ENCODE measurements at places on chromosomes 5 and 9.

DNA sequence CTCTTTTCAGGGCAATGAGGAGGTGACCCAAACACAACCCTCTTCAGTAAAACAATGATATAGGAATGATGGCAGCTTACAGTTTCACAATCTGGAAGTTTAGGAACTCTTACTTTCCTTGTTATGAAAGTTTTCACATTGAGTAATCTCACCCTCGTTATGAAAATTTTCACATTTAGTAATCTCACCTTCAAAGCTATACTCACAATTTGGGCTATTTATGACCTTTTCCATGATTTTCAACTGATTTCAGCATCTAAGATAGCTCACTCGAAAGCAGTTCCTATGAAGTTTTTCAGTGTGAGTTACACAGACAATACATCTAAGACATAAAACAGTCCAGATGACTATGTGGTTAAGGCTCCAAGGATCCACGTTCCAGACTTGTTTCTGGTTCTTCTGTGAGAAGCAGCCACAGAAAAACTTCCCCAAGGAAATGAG lies 57.1 kb downstream of the FOXD1 start:
- DNase-seq = no peak

DNA sequence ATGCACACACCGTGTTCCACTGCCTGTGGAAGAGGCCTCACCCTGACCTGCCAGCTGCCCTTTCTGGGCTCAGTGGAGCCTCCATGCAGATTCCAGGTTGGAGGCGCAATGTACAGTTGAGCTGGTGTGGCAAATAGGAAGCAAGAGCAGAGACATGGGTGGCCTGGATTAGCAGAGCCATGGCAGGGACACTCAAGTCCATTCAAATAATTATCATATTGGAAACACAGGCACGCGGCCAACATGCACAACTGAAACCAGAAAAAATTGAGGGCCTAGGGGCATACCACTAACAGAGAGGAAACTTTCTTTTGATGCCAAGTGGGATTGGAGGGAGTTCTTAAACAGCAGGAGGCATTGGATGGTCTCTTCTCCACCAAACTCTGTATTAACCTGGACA lies 35.8 kb downstream of the OTULINL start:
- no peak for DNase-seq

DNA sequence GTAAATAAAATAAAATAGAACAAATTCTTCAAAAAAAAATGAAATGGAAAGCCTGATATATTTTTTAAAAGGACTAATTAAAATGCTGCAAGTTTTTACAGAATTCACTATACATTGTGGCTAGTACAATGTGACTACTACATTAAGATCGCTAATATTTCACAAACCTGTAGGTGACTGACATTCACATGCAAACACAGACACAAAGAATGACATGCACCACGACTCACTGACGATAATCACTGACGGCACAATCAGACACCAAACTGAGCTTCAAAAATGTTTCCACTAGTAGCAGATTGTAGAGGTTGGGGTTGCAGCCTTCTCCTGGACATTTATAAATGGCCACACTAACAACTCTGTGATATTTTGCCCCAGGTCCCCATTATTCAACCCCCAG lies 637.7 kb upstream of the DMAC1 start:
- no peak for DNase-seq

DNA sequence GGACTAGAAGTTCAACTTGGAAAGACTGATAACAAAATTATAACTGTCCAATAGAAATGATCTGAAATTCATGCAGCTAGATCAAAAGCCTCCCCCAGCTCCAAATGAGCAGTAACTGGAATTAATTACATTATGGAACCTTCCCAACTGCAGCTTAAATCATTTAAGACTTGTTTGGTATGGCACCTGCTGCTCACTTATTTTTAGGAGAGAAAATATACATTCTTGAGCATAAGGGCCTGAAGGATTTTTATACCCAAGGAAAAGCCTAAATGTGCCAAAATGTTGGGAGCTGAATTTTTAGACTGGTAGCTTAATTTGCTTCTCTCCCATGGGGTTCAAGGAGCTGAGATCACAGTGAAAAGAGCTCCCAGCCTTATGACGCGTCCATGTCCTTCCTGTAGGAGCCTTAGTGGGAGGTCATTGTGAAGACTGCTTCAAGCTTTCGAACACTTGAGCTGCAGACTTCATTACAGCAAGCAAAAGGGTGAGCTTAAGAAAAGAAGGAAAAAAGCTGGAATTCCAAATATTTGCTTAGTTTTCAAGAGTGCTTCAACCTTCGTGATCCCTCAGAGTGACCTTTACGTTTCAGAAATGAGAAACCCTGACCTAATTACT lies 276.0 kb downstream of the DMAC1 start:
- no peak for DNase-seq

GRCh38 chr9:127806871-127807270 lies 4.2 kb downstream of the FPGS start:
- DNase-seq = no peak

GRCh38 chr5:100249211-100249883 lies 285.8 kb upstream of the FAM174A start:
- DNase-seq = no peak

GRCh38 chr5:147880487-147880886 lies 2.0 kb downstream of the SCGB3A2 start:
- DNase-seq = no peak

GRCh38 chr9:33133186-33133585 lies 34.0 kb downstream of the B4GALT1 start:
- DNase-seq = no peak

DNA sequence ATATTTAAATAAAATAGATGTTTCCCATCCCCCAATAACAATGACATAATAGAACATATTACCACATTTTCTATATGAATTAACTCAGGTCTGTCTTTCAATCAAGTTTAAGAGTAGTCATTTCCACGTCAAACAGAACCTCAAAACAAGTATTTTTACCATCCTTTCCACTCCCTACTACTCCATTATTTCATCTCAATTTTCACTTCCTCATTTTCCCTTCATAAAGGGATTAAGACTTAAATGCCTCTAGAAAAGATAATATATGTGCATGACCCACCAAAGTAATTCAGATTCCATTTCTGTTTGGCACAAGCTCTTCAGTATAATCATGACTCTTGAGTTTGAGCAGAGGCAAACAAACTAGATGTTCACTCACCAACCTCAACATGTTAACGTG lies 40.4 kb downstream of the ELOVL7 start:
- DNase-seq = no peak

DNA sequence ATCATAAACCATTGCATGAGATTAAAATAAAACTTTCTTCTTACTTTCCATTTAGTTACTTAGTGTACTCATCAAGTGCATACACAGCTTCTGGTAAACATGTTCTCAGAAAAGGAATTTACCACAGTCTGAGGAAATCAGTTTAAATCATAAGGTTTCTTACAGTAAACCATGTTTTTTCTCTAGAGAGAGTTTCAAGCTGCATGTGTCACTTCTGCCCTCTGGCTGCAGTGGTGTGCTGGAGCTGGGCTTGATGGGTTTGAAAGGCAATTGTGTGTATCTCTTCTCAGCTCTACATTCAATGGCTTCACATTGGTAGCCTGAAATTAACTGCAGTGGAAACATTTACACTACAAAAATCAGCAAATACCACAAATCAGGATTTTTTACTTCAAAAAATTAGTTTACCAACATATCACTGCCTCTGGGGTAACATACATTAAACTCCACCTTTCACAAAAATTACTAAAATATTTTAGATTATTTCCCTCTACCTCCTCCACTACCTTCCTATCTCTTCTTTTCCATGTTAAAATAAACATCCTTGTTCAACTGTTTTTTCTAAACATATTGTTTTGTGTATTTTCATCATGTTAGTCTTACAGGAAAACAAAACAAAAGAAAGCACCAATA lies 414.3 kb downstream of the ANXA1 start:
- DNase-seq = peak; percentile 83

GRCh38 chr9:4792054-4792571 lies 631 bp upstream of the RCL1 start:
- no peak for DNase-seq

DNA sequence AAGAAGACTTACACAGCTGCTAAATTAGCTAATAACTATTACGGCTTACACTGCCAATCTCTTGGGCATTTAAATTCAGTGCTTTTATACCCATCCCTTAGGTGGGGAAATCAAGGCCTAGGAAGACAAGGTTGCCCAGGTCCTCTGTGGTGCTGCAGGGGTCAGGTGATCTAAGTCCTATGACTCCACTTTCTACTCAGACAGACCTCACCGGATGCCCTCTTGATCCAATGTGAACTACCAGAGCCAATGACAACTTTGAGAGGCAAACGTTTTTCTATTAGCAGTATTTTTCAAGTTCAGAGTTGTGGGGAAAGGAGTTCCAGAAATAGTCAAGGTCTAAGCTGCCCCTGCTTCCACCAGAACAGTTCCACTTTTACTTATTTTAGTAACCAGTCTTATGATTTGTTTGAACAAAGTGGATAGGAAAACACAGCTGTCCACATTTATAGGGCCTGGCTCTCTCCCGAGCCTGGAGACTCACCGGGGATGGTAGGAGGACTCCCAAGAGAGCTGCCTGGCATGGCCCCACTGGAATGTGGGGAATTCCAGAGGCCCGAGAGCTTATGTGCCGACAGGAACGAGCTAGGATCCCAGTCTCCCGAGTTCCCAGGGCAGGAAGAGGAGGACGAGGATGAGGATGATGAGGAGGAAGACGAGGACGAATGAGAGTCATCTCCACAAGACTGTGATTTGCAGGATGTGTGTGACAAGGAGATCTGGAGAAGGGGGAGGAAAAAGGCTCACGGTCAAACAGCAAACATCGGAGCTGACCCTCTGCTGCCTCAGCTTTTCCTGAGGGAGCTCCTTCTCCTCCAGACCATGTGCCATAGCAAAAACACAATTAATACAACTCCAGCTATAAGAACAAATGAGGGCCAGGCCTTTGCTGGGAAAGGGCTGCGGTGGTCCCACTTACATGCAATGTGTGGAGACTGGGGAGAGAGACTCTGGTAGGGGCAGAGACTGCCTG lies 16.7 kb downstream of the FAM193B start:
- peak; percentile 90 for DNase-seq
